ENCODE measurements at places on chromosomes 5 and 9.
A peak's percentile ranks its signal among the peaks of the same experiment; 100 is the strongest.

GRCh38 chr9:1208157-1208556 is 158.0 kb downstream of the DMRT2 start:
- DNase-seq = no peak

- DNase-seq = no peak
These were observed 266.8 kb downstream of the MAT2B start for GRCh38 chr5:163772241-163772640.

GRCh38 chr5:172414531-172415361 is 39.6 kb downstream of the SH3PXD2B start:
- DNase-seq = peak; percentile 58

GRCh38 chr5:81286059-81286617 is 15.2 kb upstream of the ZCCHC9 start:
- DNase-seq = no peak

- DNase-seq = peak; percentile 1
These were observed 22.1 kb upstream of the PLPP6 start for GRCh38 chr9:4640027-4640426.
